Urinary bladder (tissue), 4 donors: ENCODE measurements at places on chromosomes 2 and 18. TPM values are rescaled to one million over a fixed set of nuclear protein-coding genes. Genes with fewer than 3 reads are reported as not detected.

Gene C2orf66
- 0.32 TPM for total RNA-seq

GRCh38 chr2:16713011-16713423 is 47.4 kb upstream of the CYRIA start:
- DNase-seq, result no peak

DNA sequence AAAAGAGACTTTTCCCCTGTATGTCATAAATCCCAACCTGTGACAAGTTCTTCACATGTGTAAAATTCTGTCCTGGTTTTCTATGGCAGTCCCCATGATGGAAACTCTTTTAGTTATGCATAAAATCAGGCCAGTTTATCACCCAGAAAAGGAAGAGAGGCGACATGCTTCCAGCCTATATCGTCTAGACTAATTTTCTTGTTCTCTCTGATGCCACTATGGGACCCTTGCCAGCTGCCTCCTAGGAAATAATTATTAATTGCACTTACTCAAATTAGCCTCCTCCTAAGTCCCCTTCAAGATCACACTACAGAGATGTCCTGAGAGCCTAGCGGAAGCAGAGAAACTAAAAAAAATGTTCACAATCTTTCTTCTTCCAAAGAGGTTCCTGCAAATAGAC is 722.4 kb downstream of the NRXN1 start:
- DNase-seq, result no peak

Gene CRIM1
- total RNA-seq, result 78.0 TPM

GRCh38 chr18:58694720-58695468 is 23.6 kb downstream of the MALT1 start:
- DNase-seq, result no peak

Gene ADAM23
- total RNA-seq, result 7.4 TPM

Gene ERFE
- 0.79 TPM for total RNA-seq

DNA sequence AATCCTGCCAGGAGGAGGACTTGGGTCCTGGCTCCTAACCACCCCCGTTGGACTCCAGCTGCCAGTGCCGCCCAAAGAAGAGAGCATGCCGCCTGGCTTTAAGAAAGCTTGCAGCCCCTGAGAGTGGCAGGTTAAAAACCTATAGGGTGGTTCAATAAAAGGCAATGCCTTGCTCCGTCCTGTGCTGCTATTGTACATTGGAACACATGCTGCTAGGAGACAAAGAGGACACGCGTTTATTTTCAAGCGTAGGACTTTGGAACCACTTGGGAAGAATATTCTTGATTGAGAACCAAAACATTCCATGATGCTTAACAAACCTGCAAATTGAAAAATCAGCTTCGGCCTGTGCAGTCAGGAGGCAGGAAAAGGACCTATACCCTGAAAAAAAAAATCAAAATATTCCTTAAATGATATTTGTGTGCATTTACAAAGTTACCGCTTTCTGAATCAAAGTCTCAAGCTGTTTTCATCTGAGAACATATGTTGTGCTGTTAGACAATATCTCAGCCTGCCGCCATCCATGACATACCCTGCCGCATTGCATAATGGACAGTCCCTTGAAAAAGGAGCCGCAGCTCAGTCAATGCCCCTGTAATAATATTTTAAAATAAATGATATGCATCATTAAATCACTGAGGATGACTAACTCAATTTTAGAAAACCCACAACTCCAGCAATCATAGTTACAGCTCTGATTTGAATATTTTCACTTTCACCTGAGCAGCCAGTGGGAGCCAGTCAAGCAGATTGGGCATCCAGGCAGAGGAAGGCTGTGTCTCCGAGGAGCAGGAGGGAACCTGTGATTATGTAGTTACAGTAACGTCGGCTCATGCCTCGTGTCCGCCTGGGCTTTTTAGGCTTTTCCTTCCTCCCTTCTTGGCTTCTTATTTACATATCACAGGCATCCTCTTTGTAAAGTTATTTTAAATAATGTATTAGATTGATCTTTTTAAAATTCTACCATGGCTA is 805.6 kb upstream of the FANCL start:
- no peak for DNase-seq

DNA sequence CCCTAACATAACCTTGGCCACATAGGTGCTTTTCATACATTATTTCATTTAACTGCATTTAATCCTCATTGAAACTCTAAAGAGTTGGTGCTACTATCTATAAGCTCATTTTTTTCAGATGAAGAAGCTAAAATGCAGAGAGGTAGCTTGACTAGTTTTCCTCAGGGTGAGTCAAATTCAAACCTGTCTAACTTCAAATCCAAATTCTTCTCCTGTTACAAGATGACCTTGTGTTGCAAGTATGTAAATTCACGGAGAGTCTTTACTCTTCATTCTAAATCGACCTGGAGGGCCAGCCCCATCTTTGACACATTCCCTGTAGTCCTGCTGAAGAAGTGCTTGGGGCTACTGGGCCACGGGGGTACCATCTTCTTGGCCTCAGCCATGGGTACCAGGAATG is 8.2 kb upstream of the SETBP1 start:
- DNase-seq, result no peak

DNA sequence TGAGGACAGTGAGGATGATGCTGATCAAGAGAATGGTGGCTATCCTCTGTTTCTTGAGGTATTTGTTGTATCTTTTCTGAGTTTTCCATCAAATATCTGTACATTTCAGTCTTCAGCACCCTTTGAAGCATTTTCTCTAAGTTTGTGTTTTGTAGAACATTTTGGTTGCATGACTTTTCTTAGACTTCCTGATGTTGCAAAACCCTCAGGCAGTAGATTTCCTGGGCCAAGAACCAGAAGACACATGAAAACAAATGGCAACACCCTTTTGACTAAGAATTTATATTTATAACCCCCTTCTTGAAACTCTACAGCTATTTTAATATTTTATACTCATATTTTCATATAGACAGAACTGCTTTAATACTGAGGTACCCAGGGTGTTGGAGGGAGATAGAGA is 16.2 kb downstream of the HNMT start:
- no peak for DNase-seq

GRCh38 chr2:105674401-105674800 is 70.3 kb upstream of the NCK2 start:
- DNase-seq, result peak; percentile 23

Gene RTP5
- total RNA-seq, result not detected

- no peak for DNase-seq
Measured at GRCh38 chr2:16520891-16521290, 144.7 kb downstream of the CYRIA start.

Gene TRIM43B
- total RNA-seq, result not detected

GRCh38 chr2:96164459-96165184 is 19.4 kb upstream of the DUSP2 start:
- no peak for DNase-seq

GRCh38 chr2:169485650-169486138 is 6.4 kb downstream of the BBS5 start:
- no peak for DNase-seq

DNA sequence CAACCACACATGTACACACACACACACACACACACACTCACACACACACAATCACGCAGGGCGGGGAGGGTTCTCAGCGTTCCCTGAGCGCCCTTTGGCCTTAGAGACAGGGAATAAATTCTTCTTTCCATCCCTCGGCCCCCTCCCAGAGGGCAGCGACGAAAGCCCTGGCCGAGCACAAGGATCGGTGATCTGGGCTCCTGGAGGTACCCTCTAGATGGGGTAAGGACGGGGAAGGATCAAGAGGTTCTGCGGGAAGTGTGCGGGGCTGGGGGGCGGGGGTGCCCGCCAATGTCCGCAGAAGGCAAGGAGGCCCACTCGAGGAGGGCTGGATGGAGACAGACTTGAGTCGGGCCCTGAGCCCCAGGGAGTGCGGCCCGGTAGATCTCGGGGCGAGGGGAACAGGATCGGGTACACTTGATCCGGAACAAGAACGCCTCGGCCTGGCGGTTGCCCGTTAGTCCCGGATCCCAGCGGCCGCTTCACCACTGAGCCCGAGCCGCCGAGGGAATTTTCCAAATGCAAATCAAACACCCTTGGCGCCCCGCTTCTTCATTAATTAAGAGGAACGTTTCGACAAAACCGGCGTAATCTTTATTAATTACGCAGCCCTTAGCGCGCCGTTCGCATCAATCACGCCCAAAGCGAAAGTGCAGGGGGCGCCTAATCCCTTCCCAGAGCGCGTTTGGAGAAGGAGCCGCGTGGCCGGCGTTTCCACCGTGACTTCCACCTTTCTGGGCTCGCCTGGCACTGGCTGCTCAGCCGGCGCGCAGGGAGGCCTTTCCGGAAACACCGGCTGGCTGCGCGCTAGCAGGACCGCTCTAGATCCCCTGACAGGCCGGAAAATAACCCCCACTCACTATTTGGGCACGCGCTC is 7.0 kb upstream of the PAX3 start:
- no peak for DNase-seq

DNA sequence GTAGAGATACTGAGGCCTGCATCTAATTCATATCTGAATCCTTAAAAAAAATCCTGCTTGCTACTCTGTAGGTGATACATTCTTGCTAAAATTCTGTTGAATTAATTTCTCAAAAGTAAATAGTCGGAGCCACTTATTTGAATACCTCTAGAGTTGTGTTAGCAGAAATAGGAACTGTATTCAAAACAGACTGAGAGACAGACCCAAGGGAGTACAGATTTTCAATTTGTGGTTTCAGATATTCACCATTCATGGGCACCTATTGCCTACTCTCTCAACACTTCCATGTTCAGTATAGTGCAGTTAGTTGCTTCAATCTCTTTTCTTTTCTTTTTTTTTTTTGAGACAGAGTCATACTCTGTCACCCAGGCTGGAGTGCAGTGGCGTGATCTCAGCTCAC is 46.6 kb upstream of the CTLA4 start:
- DNase-seq, result no peak

- no peak for DNase-seq
Measured at GRCh38 chr2:234179031-234179363, 128.5 kb downstream of the SPP2 start.

- no peak for DNase-seq
Measured at GRCh38 chr2:129233751-129234406, 745.6 kb upstream of the RAB6C start.

Gene AFG3L2
- total RNA-seq, result 41.1 TPM

GRCh38 chr2:167480986-167481309 is 592.7 kb downstream of the XIRP2 start:
- no peak for DNase-seq

Gene IL1RN
- total RNA-seq, result 6.7 TPM

DNA sequence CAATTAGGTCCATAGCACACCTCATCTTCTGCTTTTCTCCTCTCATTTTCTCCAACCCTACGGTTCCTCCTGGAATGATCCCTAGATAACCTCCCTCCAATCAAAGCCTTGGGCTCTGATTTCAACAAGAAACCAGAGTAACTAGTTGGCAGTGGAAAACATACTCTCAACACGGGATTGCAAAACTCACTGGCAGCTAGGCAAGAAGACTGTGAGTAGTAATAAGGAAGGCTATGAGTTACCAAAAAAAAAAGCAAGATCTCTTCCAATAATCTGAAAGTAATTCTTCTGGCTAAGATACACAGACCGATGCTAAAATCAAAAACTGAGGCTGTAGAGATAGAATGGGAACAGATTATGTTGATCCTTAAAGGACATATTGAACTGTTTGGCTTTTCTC is 28.4 kb upstream of the CCDC102B start:
- no peak for DNase-seq

Gene SCYGR8
- total RNA-seq, result not detected

Gene SAP130
- 5.5 TPM for total RNA-seq

DNA sequence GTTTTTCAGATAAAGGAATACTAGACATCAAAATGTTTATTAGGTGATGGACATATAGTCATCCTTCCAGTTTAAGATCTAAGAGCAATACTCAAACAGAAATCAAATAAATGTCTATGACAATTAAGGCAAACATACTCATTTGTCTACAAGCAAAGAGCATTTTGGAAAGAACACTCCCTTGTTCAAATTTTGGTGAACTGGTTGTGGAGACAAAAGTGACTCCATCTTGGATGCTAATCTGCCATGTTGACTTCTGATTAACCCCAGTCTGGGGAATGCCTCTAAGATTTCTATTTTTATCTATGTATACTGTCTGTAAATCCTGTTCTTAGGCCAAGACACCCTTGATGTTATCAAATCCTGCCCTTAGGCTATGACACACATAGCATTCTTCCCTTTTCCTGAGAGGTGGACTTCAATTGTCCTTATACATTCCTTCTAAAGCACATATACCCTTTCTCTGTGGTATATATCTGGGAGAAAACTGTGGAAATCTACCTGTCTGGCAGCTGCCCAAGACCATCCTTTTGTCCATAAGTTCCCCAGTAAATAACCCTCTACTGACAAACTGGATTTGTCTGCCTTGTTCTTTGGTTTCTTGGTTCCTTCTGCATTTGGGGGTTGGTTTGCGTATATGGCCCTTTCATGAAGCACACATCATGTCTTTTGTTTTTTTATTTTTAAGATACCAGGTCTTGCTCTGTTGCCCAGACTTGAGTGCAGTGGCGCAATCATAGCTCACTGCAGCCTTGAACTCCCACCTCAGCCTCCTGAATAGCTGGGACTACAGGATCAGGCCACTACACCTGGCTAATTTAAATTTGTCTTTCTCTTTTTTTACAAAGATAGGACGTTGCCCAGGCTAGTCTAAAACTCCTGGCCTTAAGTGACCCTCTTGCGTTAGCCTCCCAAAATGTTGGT is 12.5 kb upstream of the PLEKHM3 start:
- DNase-seq, result no peak

- no peak for DNase-seq
Measured at GRCh38 chr18:12748671-12749070, 45.8 kb downstream of the PSMG2 start.

Gene POLR1A
- 11.5 TPM for total RNA-seq

Gene TUBB8B
- not detected for total RNA-seq

DNA sequence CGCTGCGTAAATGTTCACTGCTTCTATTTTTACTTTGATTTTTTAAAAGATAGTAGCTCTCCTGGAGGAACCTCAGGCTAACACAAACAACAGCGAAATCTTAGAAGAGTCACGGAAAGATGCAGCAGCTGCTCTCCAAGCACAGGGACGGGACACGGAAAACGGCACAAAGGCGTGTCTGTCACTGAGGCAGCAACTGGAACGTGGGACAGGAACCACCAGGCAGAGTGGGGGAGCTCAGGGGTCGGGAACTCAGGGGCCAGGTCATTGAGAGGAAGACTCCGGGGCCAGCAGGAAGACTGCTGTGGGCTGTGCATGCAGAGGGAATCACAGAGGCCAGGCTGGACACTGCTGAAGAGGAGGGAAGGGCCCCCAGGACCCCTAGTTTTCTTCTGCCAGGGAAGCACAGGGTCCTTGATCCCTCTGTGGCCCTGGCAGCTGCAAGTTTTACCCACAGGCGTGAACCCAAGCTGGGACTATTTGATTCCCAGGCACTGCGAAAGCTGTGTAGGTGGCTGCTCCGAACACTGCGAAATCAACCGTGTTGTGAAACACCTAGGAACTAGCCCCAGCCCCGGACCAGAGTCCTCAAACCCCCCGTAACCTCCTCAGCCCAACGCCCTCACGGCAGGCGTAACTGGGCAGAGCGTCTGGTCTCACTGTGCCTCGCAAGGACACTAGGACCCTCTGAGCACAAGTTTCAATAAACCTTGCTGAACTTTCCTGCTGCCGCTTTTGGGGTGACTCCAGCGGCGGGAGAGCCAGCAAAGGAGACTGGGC is 263.0 kb downstream of the EIPR1 start:
- no peak for DNase-seq

- no peak for DNase-seq
Measured at GRCh38 chr2:175838979-175839378, 163.1 kb downstream of the LNPK start.

- no peak for DNase-seq
Measured at GRCh38 chr18:2919600-2919999, 72.8 kb downstream of the EMILIN2 start.

Gene CFAP53
- total RNA-seq, result 0.42 TPM
